ENCODE measurements at places on chromosomes 2 and 18. TPM values are rescaled to one million over a fixed set of nuclear protein-coding genes. Genes with fewer than 3 reads are reported as not detected.

- no peaks in the 10 kb centered on the region for H3K27me3 ChIP-seq
- H3K4me3 ChIP-seq = no peak overlapping the region
- H3K36me3 ChIP-seq = no peaks in the 10 kb centered on the region
Measured at GRCh38 chr18:21439431-21439846, 161.1 kb downstream of the ESCO1 start.

DNA sequence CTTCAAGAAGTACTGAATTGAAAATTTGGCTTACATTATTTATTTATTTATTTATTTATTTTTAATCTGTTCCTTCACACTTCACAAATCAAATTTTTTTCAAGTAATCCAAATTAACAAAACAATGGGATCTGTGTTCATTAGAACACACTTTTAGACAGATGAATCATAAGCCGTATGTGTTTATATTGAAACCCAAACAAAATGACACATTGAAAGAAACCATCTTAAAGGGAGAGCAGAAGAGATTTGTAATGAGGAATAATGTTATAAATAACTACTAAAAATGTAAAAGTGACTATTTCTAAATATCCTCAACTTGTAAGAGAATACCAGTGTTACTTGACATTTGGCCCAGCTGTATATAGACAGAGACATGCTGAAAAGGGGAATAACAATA lies 991.0 kb upstream of the CHAC2 start:
- no peaks in the 10 kb centered on the region for H3K27me3 ChIP-seq
- H3K4me1 ChIP-seq = no peaks in the 10 kb centered on the region
- no peak overlapping the region for H3K4me3 ChIP-seq
- H3K36me3 ChIP-seq = no peaks in the 10 kb centered on the region
- no peak for DNase-seq
- no peak overlapping the region for H3K27ac ChIP-seq

DNA sequence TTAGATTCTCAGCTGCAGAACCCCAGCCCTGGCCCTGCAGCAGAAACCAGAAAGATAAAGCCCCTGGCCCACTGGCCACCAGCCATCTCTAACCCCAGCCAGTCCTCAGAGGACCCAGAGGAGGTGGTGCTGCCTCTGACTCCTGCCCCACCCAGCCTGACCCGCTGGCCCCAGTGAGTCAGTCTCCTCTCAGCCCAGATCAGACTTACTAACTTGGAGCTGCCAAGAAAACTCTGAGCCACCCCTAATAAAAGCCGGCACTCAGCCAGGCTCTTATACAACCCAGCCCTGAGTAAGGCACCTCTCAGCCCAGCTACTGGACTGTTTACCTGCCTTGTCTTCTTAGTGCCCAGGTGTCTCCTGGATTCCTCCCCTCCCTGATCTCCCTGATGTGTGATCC lies 2.0 kb downstream of the SLC14A2 start:
- peak; percentile 15 for DNase-seq
- H3K4me3 ChIP-seq = no peak overlapping the region
- H3K4me1 ChIP-seq = no peaks in the 10 kb centered on the region
- H3K27ac ChIP-seq = no peak overlapping the region

GRCh38 chr2:3285901-3286645 lies 91.5 kb downstream of the EIPR1 start:
- no peaks in the 10 kb centered on the region for H3K27me3 ChIP-seq
- no peaks in the 10 kb centered on the region for H3K36me3 ChIP-seq
- no peak overlapping the region for H3K27ac ChIP-seq
- H3K4me3 ChIP-seq = no peak overlapping the region
- DNase-seq = no peak
- H3K4me1 ChIP-seq = no peaks in the 10 kb centered on the region

GRCh38 chr2:140061240-140061639 lies 1281.0 kb upstream of the NXPH2 start:
- no peak overlapping the region for H3K27ac ChIP-seq
- H3K27me3 ChIP-seq = no peaks in the 10 kb centered on the region
- H3K4me1 ChIP-seq = no peaks in the 10 kb centered on the region
- no peaks in the 10 kb centered on the region for H3K36me3 ChIP-seq
- H3K4me3 ChIP-seq = no peak overlapping the region
- no peak for DNase-seq

DNA sequence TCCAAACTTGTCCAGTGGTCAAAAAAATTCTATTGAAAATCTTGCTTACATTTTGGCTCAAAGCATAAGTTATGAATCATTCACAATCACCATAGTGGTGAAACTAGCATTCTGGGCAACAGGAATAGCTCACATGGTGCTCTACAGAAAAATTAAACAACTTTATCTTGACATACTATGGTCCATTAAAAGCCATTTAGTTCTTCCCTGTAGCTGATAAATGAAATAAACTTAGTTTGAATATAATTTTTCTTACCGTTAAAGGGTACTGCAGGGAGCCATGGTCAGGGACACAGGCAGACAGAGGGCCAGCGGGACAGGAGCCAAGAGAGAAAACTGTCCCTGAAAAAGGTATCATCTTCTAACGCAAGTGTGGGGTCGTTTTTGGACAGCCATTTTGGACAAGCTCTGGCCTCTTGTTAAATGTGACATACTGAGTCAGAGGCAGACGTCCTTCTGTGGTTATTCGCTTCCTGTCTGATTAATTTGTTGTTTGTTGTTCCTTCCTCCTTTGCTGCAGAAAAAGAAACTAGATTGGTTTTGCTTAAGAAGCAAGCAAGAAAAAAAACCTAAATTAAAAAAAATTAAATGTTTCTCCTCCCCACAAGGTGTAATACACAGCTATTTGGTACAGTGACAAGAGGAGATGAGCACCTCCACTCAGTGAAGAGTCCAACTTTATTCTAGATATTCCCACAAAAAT lies at the start of gene WIPF1:
TSS of gene WIPF1 (minus strand) at position 460 of the 703 bp plus-strand sequence. CDS start 12,231 bp downstream, outside the sequence.
- no peak within 1 kb of the TSS for H3K27ac ChIP-seq
- no peak within 1 kb of the TSS for H3K4me3 ChIP-seq
- H3K27me3 ChIP-seq = no peaks in the 10 kb centered on the region
- no peak for DNase-seq

DNA sequence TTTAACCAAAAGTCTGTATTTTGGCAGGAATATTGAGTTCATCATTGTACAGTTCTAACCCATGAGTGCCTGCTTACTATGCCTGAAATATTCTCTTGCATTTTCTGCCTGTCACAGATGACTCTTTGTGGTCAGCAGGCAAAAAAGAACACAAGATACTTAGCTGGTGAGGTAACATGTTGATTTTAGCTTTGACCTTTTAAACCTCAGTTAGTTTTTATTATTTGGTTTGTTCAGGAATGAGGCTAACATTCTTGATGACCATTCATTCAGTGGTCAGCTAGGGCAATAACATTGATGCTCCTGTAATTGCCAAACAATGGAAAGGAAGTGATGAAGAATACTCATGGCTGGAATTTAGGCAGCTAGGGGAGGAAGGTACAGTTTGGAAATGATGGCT lies 491.2 kb downstream of the PIK3C3 start:
- H3K4me3 ChIP-seq = no peak overlapping the region
- H3K27me3 ChIP-seq = no peaks in the 10 kb centered on the region
- no peaks in the 10 kb centered on the region for H3K36me3 ChIP-seq
- no peak overlapping the region for H3K27ac ChIP-seq
- no peaks in the 10 kb centered on the region for H3K4me1 ChIP-seq
- DNase-seq = no peak

DNA sequence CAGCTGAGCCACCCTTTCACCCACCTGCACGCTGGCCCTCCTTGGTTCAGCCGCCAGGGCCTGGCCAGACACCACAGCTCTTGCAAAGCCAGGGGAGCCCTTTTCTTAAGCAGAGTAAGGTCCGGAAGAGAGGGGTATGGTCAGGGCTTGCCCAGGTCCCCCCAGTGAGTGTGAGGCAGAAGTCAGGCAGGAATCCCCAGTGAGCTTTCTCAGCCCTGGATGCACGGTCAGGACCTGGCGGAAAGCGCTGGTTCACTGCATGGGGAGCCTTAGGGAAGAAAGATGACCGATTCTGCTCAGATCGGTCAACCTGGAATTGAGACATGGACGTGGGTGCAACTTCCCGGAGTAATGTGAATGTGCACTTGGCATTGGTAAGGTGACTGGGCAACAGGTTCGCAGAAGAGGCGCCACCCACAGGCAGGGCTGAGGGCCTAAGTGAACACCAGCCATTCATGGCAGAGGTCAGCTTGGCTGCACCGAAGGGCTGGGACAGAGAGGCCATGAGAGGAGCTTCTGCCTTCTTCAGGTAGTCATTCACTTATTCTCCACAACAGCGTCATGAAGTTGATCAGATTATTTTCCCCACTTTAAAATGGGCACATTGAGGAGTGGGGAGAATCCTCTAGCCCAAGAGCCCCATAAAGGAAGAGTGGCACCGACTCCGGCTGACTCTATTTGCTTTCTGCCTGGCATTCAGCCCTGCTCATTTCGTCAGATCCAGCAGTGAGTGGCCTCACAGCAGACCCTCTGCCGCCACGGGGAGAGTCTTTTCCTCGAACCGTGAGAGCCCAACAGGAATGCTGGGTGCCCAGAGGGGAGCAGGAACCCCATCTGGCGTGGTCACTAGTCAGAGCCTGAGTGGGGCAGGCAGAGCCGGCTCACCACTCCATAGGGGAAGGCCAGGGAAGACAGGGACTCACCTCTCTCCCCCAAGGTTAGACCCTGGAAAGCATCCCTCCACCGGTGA lies 35.8 kb downstream of the SCTR start:
- no peak overlapping the region for H3K4me3 ChIP-seq
- no peaks in the 10 kb centered on the region for H3K36me3 ChIP-seq
- H3K27ac ChIP-seq = no peak overlapping the region
- no peaks in the 10 kb centered on the region for H3K27me3 ChIP-seq
- peaks cover 34% of the 10 kb centered on the region for H3K4me1 ChIP-seq

GRCh38 chr2:41828052-41828643 lies 219.7 kb upstream of the PKDCC start:
- peaks cover 61% of the 10 kb centered on the region for H3K27me3 ChIP-seq
- no peaks in the 10 kb centered on the region for H3K4me1 ChIP-seq
- H3K4me3 ChIP-seq = no peak overlapping the region
- no peak for DNase-seq
- H3K36me3 ChIP-seq = no peaks in the 10 kb centered on the region

- no peaks in the 10 kb centered on the region for H3K36me3 ChIP-seq
- H3K4me3 ChIP-seq = no peak overlapping the region
- no peak overlapping the region for H3K27ac ChIP-seq
- no peaks in the 10 kb centered on the region for H3K27me3 ChIP-seq
Measured at GRCh38 chr2:22701561-22702160, 683.3 kb upstream of the KLHL29 start.

GRCh38 chr2:102069311-102069974 lies 73.1 kb upstream of the IL1R1 start:
- H3K36me3 ChIP-seq = no peaks in the 10 kb centered on the region
- H3K27me3 ChIP-seq = no peaks in the 10 kb centered on the region
- H3K4me3 ChIP-seq = no peak overlapping the region
- DNase-seq = no peak
- peaks cover 22% of the 10 kb centered on the region for H3K4me1 ChIP-seq
- H3K27ac ChIP-seq = no peak overlapping the region

DNA sequence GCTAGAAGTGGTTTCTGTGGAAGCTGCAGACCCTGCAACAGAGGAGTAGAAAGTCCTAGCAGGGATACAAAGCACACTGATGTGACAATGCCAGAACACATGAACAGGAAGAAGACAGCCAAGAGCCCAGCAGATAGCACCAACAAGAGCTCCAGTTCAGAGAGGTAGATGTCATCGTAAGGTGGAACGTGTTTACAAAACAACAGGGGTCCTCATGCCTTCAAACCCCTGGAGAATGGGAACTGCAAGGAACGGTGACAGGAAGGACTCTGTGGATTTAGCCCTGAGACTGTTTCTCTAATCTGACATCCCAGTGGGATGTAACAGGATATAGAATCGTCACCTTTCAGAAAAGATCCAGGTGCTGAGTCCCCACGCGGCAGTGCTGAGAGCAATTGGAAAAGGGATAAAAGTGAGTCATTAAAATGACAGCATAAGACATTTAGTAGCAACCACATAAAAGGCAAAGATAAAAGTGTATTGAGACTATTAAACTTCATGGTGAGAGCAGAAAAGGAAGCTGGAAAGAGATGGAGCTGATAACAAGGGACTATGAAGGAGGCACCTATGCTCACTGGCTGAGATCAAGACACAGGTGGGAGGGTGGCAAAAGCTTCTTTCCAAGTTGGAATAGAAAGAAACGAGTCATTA lies 195.2 kb downstream of the FBXO15 start:
- no peaks in the 10 kb centered on the region for H3K36me3 ChIP-seq
- no peak for DNase-seq
- H3K27ac ChIP-seq = no peak overlapping the region
- H3K27me3 ChIP-seq = no peaks in the 10 kb centered on the region
- no peak overlapping the region for H3K4me3 ChIP-seq

DNA sequence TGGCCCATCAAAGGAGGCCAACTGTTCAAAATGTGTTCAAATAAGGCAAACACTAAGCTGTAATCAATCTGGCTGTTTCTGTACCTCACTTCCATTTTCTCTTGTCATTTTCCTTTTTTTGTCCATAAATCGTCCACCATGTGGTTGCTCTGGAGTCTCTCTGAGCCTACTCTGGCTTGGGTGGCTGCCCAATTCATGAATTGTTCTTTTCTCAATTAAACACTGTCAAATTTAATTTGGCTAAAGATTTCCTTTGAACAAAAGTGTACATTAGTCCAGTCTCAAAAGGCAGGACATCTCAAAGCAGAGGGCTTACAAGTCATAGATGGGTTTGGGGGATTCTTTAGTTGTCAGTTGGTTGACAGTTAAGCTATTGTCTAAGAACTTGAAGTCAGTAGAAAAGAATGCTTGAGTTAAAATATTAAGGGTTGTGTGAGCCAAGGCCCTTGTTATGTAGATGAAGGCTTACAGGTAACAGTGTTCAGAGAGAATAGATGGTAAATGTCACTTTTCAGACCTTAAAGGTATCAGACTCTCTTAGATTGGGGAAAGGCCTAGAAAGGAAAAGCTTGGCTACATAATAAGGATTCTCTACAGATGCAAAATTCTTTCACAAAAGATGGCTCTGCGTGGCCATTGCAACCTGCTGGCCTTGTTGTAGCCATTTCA lies 831.2 kb upstream of the CDH2 start:
- no peaks in the 10 kb centered on the region for H3K36me3 ChIP-seq
- H3K27me3 ChIP-seq = no peaks in the 10 kb centered on the region

GRCh38 chr2:38218591-38218991 lies 142.6 kb upstream of the CYP1B1 start:
- no peaks in the 10 kb centered on the region for H3K36me3 ChIP-seq
- DNase-seq = no peak
- H3K4me3 ChIP-seq = no peak overlapping the region
- H3K27ac ChIP-seq = no peak overlapping the region
- peaks cover 33% of the 10 kb centered on the region for H3K4me1 ChIP-seq
- no peaks in the 10 kb centered on the region for H3K27me3 ChIP-seq

DNA sequence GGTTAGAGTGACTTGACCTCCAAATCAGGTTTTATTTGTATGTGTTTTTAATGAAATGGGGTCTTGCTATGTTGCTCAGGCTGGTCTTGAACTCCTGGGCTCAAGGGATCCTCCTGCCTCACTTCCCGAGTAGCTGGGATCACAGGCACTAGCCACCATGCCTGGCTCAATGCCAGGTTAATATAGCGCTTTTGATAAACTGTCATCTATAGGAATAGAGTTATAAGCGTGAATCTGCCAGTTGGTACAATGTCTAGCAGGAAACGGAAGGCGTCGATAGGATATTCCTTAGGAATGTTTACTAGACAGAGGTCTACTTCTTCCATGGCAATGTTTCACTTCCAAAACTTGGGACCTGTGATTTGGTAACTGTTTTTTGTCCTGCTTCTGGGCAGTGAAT lies 25.5 kb downstream of the CLUL1 start:
- no peak overlapping the region for H3K27ac ChIP-seq
- H3K4me1 ChIP-seq = no peaks in the 10 kb centered on the region
- peaks cover 39% of the 10 kb centered on the region for H3K27me3 ChIP-seq
- H3K36me3 ChIP-seq = no peaks in the 10 kb centered on the region
- no peak for DNase-seq
- H3K4me3 ChIP-seq = no peak overlapping the region

Gene ACVR1C
- 0.04 TPM for total RNA-seq

Gene KRTCAP3
- total RNA-seq = 62.9 TPM

Gene CHRND
- total RNA-seq = not detected

Gene HJURP
- total RNA-seq = 109 TPM

Gene AQP12B
- total RNA-seq = not detected

Gene DHRS9
- not detected for total RNA-seq

Gene CD207
- not detected for total RNA-seq

Gene CAPN10
- 70.3 TPM for total RNA-seq

All from PC-9 (cell line).